ENCODE measurements at places on chromosomes 7 and 10.

DNA sequence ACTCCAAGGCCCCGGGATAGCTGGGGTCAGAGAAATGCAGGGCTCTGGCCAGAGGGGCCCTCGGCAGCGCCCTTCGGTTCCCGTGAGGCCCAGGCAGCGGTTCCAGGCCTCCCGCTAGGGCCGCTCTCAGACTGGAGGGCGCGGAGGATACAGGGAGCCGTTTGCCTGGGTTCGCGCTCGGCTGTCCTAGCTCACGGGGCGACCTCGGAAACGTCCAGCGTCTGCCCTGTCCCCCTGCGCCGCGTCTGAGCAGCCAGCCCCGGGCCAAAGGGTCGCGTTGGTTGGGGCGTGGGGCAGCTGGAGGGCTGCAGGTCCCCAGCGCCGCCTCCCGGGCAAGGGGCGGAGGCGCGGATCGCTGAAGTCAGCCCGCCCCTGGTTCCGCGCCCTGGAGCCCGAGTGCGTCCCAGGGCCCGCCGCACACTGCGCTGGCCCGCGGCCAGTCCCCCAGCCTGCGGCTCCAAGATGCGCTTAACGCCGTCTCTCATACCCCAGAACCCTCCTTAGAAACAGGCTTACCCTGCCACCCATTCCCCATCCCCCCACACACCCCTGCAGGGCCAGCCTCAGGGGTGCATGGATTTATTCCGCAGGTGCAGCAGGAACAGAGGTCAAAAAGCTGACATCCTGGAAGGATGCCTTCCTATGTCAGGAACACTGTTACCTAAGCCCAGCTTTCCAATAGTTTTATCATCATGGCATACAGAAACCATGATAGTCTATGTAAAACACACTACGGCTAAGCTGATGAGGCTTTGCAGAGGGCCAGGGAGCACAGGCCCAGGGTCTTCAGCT lies 22.1 kb upstream of the OPN4 start:
- DNase-seq: no peak

GRCh38 chr7:110386006-110386405 lies 704.9 kb upstream of the LRRN3 start:
- DNase-seq: no peak

- no peak for DNase-seq
Measured at GRCh38 chr10:77400033-77400432, 237.6 kb downstream of the KCNMA1 start.

- DNase-seq: peak; percentile 45
Measured at GRCh38 chr7:134514663-134515062, 12.7 kb upstream of the AKR1B10 start.

DNA sequence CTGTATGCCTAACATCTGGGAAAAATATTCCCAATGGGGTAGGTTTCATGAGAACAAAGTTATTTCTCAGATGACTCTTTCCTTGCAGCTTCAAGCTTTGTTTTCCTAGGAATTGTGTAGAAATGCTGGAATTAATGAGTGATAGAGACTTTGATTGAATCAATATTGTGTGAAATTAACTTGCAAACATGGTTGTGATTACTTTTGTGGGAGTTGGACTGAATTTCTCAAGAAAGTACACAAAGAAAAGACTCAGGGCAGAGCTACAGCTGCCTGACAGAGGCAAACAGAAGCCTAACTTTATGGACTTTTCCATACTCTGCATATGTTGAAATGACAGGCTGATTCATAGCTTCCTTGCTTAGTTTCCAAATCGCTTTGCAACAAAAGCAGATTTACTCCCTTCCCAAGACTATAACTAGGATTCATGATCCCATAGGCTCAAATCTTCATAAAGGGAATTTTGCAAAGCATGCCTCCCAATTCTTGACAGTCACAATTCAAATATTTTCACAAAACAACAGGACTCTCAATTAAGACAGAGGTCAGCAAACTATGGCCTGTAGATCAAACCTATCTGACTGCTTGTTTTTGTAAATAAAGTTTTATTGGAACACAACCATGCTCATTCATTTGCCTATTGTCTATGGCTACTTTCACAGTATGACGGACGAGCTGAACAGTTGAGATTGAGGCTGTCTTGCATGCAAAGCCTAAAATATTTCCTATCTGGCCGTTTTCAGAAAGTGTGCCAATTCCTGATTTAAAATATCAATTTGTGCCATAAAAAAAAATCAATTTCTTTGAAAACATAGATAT lies 27.6 kb downstream of the NRP1 start:
- DNase-seq: no peak

DNA sequence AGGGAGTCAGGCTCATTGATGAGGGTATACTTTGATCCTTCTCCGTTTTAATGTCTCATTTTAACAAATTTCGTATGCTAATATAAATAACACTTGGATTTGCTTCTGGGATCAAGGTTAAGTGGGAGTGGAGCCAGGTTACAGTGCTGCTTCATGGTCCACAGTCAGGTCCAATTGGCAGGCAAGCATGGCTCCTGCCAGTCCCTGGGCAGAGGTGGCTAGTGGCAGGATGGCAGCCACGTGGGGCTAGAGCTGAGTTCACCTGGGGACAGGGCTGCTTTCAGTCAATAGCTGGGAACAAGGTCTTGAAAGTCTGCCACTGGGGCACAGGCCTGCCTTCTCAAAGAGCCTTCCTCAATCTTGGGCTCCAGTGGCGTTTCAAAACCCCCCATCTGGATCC lies 16.0 kb upstream of the VWA2 start:
- no peak for DNase-seq

DNA sequence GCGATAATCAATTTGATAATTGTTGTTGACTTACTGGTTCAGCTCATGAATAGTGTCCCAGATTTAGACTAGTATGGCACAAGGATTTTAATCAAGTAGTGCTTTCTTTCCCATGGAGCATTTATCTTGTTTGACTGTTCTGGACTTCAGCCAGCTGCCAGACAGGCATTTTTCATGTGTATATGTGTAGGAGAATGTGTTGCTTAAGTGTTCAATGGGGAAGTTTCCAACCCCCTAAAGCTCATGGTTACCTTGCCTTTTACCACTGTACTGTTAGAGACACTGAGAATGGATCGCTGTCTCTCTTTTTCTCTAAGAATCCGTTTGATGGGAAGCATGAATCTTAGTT lies 103.9 kb downstream of the LRRC4 start:
- DNase-seq: no peak

- DNase-seq: no peak
Measured at GRCh38 chr10:109743574-109743973, 179.7 kb downstream of the XPNPEP1 start.

DNA sequence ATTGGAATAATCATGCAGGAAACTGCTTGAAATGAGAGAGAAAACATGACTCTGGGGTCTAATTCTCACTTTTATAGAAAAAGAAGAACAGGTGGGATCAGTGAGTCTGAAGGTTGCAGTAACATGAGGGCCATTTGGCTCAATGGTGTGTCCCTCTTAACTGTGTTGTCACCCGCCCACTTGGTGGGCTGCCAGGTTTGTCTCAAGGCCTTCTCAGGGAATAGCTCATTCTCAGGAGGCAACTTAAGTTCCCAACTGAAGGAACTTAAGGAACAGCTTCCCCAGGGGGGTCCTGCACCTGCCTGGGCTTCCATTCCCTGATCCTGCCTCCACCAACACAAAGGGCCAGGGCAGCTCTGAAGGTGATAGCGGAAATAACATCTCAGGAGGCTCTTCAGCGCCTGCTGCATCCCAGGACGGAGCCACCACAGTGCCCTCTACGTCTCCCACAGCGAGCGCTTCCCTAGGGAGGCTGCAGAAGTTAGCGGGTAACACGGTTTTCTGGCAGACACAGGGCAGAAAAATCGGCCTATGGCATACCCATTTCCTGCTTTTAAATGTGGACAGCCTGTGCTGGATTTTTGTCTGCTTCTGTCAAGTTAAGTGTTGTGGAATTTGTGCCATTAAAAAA lies 88.8 kb downstream of the ZRANB1 start:
- no peak for DNase-seq

DNA sequence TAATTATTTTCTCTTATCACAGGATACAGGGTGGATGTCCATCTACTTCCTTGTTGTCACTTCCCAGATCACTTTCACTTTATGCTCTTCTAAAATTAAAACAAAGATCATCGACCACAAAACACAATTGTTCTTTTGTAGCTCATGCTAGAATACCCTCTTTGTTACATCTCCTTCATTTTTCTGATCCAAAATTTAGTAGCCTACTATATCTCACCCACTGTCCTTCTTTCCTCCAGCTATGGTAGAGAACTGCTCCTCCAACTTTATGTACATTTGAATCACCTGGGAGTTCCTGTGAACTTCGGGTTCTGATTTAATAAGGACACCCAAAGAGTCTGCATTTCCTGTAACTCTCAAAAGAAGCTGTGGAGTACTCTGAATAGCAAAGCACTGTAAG lies 1.2 kb upstream of the AHR start:
- no peak for DNase-seq
